Muscle of leg (tissue), 16 donors: ENCODE measurements at places on chromosomes 7 and 10. TPM values are rescaled to one million over a fixed set of nuclear protein-coding genes. Genes with fewer than 3 reads are reported as not detected.

RBM20 gene
- 8.3 TPM for total RNA-seq

TMEM130 gene
- 2.3 TPM for total RNA-seq

TNPO3 gene
- total RNA-seq: 31.4 TPM

KIAA1217 gene
- 18.8 TPM for total RNA-seq

ARMC3 gene
- not detected for total RNA-seq

SPDYE6 gene
- total RNA-seq: not detected

DNAH11 gene
- total RNA-seq: 0.13 TPM

CPA2 gene
- total RNA-seq: 0.44 TPM

LGI1 gene
- total RNA-seq: 21.1 TPM

IFIT1B gene
- total RNA-seq: 1.1 TPM

OR2A1 gene
- total RNA-seq: 0.13 TPM

AGR3 gene
- not detected for total RNA-seq

CTAGE4 gene
- total RNA-seq: 0.09 TPM

ARL5B gene
- total RNA-seq: 21.2 TPM

PAPOLB gene
- 0.22 TPM for total RNA-seq

ABCA13 gene
- total RNA-seq: 0.04 TPM

MRC1 gene
- 13.4 TPM for total RNA-seq

RBP4 gene
- 2.0 TPM for total RNA-seq

H2AZ2 gene
- 110 TPM for total RNA-seq

SLC16A9 gene
- total RNA-seq: 7.0 TPM

PDE1C gene
- 4.5 TPM for total RNA-seq

TAF5 gene
- total RNA-seq: 4.0 TPM

FLNC gene
- 339 TPM for total RNA-seq
